ENCODE measurements at places on chromosomes 3 and 15. TPM values are rescaled to one million over a fixed set of nuclear protein-coding genes. Genes with fewer than 3 reads are reported as not detected.

C2CD4B gene
- total RNA-seq = not detected

CLCN2 gene
- 5.2 TPM for total RNA-seq

SLC6A20 gene
- not detected for total RNA-seq

ERICH6 gene
- total RNA-seq = 0.32 TPM

GRIP2 gene
- 2.7 TPM for total RNA-seq

FRMD5 gene
- 0.16 TPM for total RNA-seq

SQOR gene
- 139 TPM for total RNA-seq

SPTSSB gene
- total RNA-seq = not detected

WNT7A gene
- not detected for total RNA-seq

TMC3 gene
- not detected for total RNA-seq

GOLGA6L4 gene
- total RNA-seq = 1.3 TPM

NRROS gene
- total RNA-seq = 0.12 TPM

MAGEL2 gene
- total RNA-seq = 0.24 TPM

GDPGP1 gene
- total RNA-seq = 7.5 TPM

CFAP20DC gene
- 2.7 TPM for total RNA-seq

SOX2 gene
- 6.3 TPM for total RNA-seq

VPS33B gene
- 11.8 TPM for total RNA-seq

ATP13A5 gene
- not detected for total RNA-seq

PLS1 gene
- total RNA-seq = 0.97 TPM

CRELD1 gene
- total RNA-seq = 20.1 TPM

CLSTN2 gene
- 2.8 TPM for total RNA-seq

PLA2G4B gene
- 0.36 TPM for total RNA-seq

LTK gene
- total RNA-seq = 0.32 TPM

SLC28A2 gene
- not detected for total RNA-seq

RPUSD2 gene
- 11.7 TPM for total RNA-seq

DLL4 gene
- not detected for total RNA-seq

BFSP2 gene
- total RNA-seq = not detected

BCL2A1 gene
- not detected for total RNA-seq

CMTM8 gene
- 0.16 TPM for total RNA-seq

MME gene
- 1,611 TPM for total RNA-seq

All from hair follicle dermal papilla cell (primary cell).